ENCODE measurements at places on chromosomes 13 and 19. TPM values are rescaled to one million over a fixed set of nuclear protein-coding genes. Genes with fewer than 3 reads are reported as not detected.

The PRR19 gene
- 0.52 TPM for total RNA-seq

The TM9SF2 gene
- total RNA-seq: 132 TPM

The DIAPH3 gene
- 4.6 TPM for total RNA-seq

The FGF21 gene
- total RNA-seq: not detected

The ZNF613 gene
- total RNA-seq: 5.8 TPM

The CEACAM3 gene
- 1.2 TPM for total RNA-seq

The GDF15 gene
- 105 TPM for total RNA-seq

The WTIP gene
- 37.1 TPM for total RNA-seq

The CCNE1 gene
- total RNA-seq: 0.55 TPM

The PVR gene
- total RNA-seq: 40.8 TPM

The UBE2L5 gene
- not detected for total RNA-seq

DNA sequence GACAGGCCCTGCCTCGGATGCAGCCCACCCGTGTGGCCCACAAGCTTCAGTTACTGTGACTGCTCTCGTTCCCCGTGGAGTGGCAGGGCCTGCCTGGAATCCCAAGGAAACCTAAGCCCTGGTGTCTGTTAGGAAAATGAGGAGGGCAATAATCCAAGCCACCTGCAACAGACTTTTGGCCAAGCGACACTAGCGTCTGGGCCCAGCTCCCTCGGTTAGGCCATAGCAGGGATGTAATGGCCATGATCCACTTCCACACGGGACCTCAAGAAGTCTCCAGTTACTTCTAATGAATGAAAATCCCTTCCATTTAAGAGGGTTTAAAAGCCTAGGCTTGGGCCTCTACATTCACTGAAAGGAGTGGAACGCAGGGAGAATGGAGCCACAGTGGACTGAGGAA is 8.9 kb downstream of the ZC3H4 start:
- no peak overlapping the region for H3K4me3 ChIP-seq
- no peaks in the 10 kb centered on the region for H3K27me3 ChIP-seq
- H3K36me3 ChIP-seq: peaks cover 9% of the 10 kb centered on the region
- H3K27ac ChIP-seq: no peak overlapping the region
- no peak for DNase-seq
- H3K4me1 ChIP-seq: peaks cover 38% of the 10 kb centered on the region

- H3K4me1 ChIP-seq: peaks cover 41% of the 10 kb centered on the region
- H3K4me3 ChIP-seq: no peak overlapping the region
- no peak for DNase-seq
- H3K27ac ChIP-seq: peak overlapping the region; percentile 78
These were observed 6.0 kb downstream of the DBP start for GRCh38 chr19:48631225-48631624.

GRCh38 chr13:108249150-108249549 is 20.4 kb upstream of the TNFSF13B start:
- no peaks in the 10 kb centered on the region for H3K27me3 ChIP-seq
- no peak overlapping the region for H3K27ac ChIP-seq
- no peaks in the 10 kb centered on the region for H3K36me3 ChIP-seq
- no peak for DNase-seq
- no peaks in the 10 kb centered on the region for H3K4me1 ChIP-seq

- no peaks in the 10 kb centered on the region for H3K27me3 ChIP-seq
- no peaks in the 10 kb centered on the region for H3K36me3 ChIP-seq
- H3K4me1 ChIP-seq: peaks cover 81% of the 10 kb centered on the region
These were observed 28.1 kb downstream of the BRD4 start for GRCh38 chr19:15304140-15304705.

DNA sequence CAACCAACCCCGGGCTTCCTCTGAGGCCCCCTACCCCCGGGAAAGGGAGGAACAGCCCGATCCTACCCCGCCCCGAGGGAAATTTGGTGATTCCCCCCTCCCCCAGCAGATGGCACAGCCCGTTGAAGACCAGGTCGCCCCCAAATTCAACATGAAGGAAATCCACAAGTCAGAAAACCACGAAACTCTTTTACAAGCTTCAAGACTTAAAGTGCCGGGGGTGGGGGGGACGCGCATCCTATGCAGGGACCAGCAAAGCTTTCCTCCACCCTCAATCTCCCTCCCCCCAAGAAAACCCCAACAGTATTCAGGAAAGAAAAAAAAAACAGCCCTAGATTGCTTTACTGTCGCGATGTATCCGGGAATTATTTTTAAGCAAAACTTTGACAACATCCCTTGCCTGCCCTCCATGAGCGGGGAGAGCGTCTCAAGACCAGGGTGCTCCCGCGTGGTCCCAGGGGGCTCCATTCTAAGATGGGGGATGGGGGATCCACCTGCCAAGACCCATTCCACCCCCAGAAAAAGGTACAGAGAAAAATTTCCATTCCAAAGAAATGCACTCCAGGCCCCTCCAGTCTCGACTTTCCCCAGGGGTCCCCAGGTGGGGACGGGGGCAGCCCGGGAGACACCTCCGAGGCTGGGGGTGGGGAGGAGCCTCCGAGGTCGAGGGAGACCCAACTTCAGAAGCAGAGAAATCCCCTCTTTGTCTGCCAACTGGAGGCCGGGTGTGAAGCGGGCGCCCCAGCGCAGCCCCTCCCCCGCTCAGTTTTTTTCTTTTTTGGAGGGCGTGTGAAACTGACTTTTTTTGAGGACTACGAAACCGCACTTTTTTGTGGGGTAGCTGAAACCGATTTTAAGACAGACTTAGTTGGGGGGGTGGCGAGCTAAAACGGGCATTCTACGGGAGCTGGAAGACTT is 1.5 kb downstream of the TCF3 start:
- peaks cover 5% of the 10 kb centered on the region for H3K4me1 ChIP-seq
- DNase-seq: no peak
- peak overlapping the region; percentile 58 for H3K27ac ChIP-seq
- H3K4me3 ChIP-seq: peak overlapping the region; percentile 77

- H3K36me3 ChIP-seq: no peaks in the 10 kb centered on the region
- H3K4me3 ChIP-seq: no peak overlapping the region
- H3K4me1 ChIP-seq: no peaks in the 10 kb centered on the region
- no peak for DNase-seq
- H3K27ac ChIP-seq: no peak overlapping the region
- H3K27me3 ChIP-seq: no peaks in the 10 kb centered on the region
These were observed 9.8 kb downstream of the KBTBD6 start for GRCh38 chr13:41122838-41123237.

DNA sequence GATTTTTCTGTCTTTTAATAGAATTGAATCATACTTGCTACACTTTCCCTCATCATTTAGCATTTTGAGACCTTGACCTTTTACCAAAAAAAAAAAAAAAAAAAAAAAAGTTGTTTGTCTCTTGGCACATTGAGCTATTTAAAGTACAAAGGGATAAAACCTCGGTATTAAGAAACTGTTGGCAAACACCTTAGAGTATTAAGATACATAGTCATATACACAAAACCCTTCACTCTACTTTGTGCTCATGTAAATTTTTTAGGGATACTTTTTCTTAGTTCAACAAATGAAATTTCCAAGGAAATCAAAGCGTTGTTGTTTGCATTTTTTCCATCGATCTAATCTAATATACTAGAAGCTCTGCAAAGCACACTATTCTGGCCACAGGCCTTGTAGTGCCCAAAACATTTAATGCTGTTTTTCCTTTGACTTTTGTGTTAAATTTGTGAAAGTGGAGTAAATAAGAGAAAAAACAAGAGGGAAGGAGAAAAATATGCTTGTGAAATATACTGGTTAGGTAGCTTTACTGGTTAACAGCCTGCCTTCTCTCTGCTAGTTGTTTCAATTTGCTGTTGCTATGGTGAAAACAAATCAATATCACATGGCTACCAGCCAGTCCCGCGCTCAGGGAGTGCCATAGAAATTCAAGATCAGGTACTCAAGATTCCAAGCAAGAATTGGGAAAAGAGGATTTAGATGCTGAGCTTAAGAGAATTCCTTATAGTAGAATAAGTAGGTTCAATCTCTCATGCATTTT is 2.6 kb downstream of the MBNL2 start:
- H3K4me1 ChIP-seq: peaks cover 53% of the 10 kb centered on the region
- peak overlapping the region; percentile 87 for H3K27ac ChIP-seq
- no peaks in the 10 kb centered on the region for H3K36me3 ChIP-seq
- H3K27me3 ChIP-seq: no peaks in the 10 kb centered on the region
- H3K4me3 ChIP-seq: peak overlapping the region; percentile 68

DNA sequence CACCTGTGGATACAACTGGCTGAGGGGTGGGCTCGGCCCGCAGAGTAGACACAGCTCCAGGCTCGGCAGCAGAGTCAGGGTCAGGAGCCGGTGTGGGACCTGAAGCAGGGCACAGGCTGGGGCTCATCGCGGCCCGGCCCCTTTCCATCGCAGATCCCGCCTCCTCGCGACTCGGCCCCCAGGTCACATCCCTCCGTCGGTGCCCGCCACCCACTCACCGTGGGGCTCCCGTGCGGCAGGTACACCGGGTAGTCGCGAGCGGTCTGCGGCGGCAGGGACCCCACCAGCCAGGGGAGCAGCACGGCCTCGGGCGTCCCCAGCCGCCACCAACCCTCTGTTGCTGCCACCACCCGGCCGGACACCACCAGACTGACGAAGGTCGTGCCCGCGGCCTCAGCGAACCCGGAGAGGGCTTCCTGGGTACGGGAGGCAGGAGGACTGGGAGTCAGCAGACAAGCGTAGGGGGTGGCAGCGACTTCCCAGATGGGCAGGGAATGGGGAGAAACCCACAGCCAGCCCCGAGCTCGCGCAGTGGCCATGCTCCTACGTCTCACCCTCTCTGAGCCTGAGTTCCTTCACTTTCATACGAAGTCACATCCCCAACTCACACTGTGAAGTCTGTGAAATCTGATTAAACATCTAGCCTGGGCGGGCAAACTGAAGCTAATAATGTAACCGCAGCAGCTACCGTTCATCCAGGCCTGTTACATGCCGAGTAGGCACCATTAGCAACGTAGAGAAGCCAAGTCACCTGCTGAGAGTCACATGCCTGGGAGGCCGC is 3.7 kb downstream of the FUZ start:
- no peaks in the 10 kb centered on the region for H3K27me3 ChIP-seq
- H3K27ac ChIP-seq: peak overlapping the region; percentile 83
- DNase-seq: peak; percentile 85
- peaks cover 8% of the 10 kb centered on the region for H3K4me1 ChIP-seq
- peak overlapping the region; percentile 78 for H3K4me3 ChIP-seq

GRCh38 chr13:92512852-92513251 is 713.8 kb upstream of the GPC6 start:
- no peaks in the 10 kb centered on the region for H3K36me3 ChIP-seq
- no peak overlapping the region for H3K4me3 ChIP-seq
- no peak overlapping the region for H3K27ac ChIP-seq
- no peak for DNase-seq

DNA sequence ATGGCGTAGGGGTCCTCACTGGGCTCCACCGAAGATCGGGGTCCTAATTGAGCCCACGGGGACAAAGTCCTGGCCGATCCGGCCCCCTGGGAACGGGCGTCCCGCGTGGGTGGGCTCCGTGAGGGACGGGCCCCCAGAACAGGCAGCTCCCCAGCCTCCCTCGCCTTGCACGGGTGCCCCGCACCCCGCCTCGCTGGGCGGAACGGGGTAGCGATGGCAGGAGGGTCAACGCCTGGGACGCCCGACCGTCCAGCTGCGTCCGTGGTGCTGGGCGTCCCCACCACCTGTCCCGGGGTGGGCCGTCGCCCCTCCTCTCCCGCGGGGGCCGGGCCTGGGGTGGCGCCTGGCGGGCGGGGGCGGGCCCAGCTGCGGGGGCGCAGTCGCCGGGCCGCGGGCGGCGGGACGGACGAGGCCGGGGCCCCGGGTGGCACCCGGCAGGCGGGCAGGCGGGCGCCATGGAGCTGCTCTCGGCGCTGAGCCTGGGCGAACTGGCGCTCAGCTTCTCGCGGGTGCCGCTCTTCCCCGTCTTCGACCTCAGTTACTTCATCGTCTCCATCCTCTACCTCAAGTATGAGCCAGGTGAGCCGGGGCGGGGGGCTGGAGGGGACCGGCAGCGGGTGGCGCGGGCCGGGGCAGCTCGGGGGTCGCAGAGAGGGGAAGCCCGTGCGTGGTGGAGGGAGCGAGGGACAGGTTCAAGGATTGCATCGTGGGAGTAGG is at the start of gene TMEM38A:
TSS of gene TMEM38A (plus strand) at position 377 of the 717 bp plus-strand sequence. CDS start at position 456, 79 bp downstream.
- H3K36me3 ChIP-seq: peaks cover 30% of the 10 kb centered on the region
- no peaks in the 10 kb centered on the region for H3K27me3 ChIP-seq
- H3K4me3 ChIP-seq: peak within 1 kb of the TSS; percentile 62
- peak within 1 kb of the TSS; percentile 87 for H3K27ac ChIP-seq
- H3K4me1 ChIP-seq: peaks cover 20% of the 10 kb centered on the region
- peak; percentile 78 for DNase-seq

GRCh38 chr19:30070968-30071632 is 129.1 kb downstream of the URI1 start:
- peak; percentile 48 for DNase-seq
- no peak overlapping the region for H3K4me3 ChIP-seq
- H3K27ac ChIP-seq: no peak overlapping the region
- H3K27me3 ChIP-seq: no peaks in the 10 kb centered on the region
- H3K36me3 ChIP-seq: no peaks in the 10 kb centered on the region
- H3K4me1 ChIP-seq: no peaks in the 10 kb centered on the region

DNA sequence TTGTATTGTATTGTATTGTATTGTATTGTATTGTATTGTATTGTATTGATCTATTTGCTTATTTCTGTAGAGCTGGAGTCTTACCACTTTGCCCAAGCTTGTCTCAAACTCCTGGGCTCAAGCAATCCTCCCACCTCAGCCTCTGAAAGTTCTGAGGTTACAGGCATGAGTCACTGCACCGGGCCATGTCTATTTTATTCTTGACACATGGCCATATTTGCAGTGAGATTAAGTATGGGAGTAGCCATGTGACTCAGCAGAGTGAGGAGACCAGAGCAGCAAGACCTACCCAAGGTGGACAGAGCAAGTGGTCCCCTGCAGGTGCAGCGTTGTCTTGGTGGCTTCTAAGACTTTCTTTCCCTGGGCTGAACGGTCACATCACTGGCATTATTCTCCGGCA is 49.1 kb upstream of the UBAC2 start:
- H3K27me3 ChIP-seq: no peaks in the 10 kb centered on the region
- H3K4me3 ChIP-seq: no peak overlapping the region
- H3K4me1 ChIP-seq: no peaks in the 10 kb centered on the region
- H3K27ac ChIP-seq: no peak overlapping the region
- no peak for DNase-seq
- H3K36me3 ChIP-seq: no peaks in the 10 kb centered on the region

- no peaks in the 10 kb centered on the region for H3K4me1 ChIP-seq
- DNase-seq: no peak
These were observed 30.8 kb downstream of the PIN1 start for GRCh38 chr19:9865732-9866501.

GRCh38 chr19:39401549-39402345 is 4.9 kb upstream of the ZFP36 start:
- H3K36me3 ChIP-seq: peaks cover 5% of the 10 kb centered on the region
- H3K27me3 ChIP-seq: no peaks in the 10 kb centered on the region
- H3K4me3 ChIP-seq: peak overlapping the region; percentile 48
- peak overlapping the region; percentile 99 for H3K27ac ChIP-seq
- peaks cover 57% of the 10 kb centered on the region for H3K4me1 ChIP-seq

- H3K4me1 ChIP-seq: no peaks in the 10 kb centered on the region
- no peak overlapping the region for H3K4me3 ChIP-seq
- no peak overlapping the region for H3K27ac ChIP-seq
- no peaks in the 10 kb centered on the region for H3K27me3 ChIP-seq
These were observed 1238.9 kb downstream of the UQCRFS1 start for GRCh38 chr19:27974082-27974513.

DNA sequence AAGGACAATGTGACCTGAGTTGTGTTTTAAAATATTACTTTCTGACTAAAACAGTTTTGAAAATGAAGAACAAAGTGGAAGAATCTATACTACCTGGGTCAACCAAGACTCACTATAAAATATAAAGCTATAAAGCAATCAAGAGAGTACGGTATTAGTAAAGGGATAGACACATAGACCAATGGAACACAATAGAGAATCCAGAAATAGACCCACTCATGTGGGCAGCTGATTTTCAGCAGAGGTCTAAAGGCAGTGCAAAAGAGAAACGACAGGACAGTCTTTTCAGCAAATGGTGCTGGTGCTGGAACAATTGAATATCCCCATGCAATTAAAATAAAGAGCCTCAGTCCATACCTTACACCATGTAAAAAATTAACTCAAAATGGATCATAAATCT is 224.7 kb downstream of the RGCC start:
- H3K27me3 ChIP-seq: no peaks in the 10 kb centered on the region
- peaks cover 9% of the 10 kb centered on the region for H3K36me3 ChIP-seq
- H3K4me1 ChIP-seq: peaks cover 9% of the 10 kb centered on the region
- no peak for DNase-seq
